ENCODE measurements at places on chromosomes 1 and 21. TPM values are rescaled to one million over a fixed set of nuclear protein-coding genes. Genes with fewer than 3 reads are reported as not detected.

GRCh38 chr1:110915804-110916203, 42.9 kb downstream of the CD53 start:
- DNase-seq: no peak

Gene KIAA0040
- total RNA-seq: 8.7 TPM

DNA sequence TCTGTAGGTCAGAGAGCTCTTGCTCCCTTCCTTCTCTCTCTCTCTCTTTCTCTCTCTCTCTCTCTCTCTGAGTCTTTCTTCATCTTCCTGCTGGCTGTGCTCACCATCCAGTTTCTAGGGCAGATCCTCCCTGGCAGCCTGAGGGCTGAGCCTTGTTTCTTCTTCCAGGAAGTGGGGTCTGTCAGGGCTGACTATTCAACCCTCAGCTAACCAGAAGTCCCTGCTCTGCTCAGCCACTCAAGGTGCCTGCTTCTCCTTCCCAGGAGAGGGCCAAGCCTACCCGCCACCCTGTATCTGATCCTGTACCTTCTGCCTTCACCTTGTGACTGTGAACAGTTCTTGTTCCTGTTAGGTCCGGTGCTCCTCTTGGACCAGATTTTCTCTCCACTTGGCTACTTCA, 107.6 kb upstream of the ETV3 start:
- no peak for DNase-seq

Gene KDM5B
- 183 TPM for total RNA-seq

Gene IKBKE
- 13.6 TPM for total RNA-seq

Gene ST6GALNAC3
- total RNA-seq: 0.50 TPM

Gene MAP3K21
- 24.8 TPM for total RNA-seq

- DNase-seq: peak; percentile 66
Observed at GRCh38 chr1:64515427-64515826, 45.5 kb downstream of the CACHD1 start.

Gene SPATA1
- total RNA-seq: not detected

- no peak for DNase-seq
Observed at GRCh38 chr1:236952246-236953003, 51.8 kb downstream of the MT1HL1 start.

GRCh38 chr1:230824551-230824918, 43.8 kb downstream of the C1orf198 start:
- no peak for DNase-seq

DNA sequence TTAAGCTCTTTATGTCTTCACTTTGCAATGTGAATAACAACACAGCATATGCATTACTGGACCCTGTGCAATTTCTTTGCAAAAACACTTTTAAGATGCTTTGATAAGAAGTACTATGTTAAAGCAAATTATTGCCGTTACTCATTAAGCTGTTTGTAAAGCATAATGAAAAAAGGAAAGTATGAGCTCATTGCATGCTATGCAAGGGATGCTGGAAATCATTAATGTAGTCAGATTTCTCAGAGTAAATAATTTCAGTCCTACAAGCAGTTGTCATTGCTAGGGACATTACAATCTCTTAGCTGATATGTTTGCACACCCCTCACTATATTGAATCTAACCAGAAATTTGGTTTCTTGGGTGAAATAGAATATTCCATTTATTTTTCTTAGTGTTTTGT, 982.5 kb upstream of the ADGRL2 start:
- DNase-seq: peak; percentile 68

DNA sequence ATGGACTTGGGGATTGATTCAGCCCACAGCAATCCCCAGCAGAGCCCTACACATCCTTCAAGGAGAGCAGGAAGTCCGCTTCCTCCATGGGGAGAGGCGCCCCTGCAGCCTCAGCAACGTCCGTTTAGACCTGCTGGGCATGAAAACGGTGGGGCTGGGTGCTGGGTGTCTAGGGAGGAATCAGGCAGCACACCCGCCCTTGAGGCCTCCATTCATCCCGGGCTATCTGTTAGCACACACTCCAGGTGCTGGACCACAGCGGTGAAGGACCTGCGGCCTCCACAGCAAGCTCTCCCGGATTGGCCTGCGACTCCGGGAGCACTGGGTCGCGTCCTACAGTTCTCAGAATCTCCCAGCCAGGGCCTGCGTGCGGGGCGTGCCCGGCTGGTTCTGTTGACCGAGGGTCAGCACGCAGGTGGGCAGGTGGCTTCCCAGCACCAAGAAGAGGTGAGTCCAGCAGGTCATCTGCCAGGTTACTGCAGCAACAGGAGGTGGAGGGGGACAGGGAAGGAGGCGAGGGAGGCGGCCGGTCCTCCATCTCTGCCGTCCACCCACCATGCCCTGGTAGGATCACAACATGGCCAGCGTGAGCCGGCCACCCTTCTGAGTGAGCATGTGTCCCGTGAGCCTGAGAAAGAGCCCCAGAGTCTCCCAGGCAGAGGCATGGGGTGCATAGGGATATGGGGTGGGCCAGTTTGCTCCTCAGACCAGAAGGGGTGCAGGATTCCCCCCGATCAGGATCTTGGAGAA, 96.6 kb downstream of the RIPK4 start:
- DNase-seq: no peak

Gene BRDT
- not detected for total RNA-seq

- DNase-seq: peak; percentile 69
Observed at GRCh38 chr1:229070168-229070567, 200.7 kb upstream of the RAB4A start.

DNA sequence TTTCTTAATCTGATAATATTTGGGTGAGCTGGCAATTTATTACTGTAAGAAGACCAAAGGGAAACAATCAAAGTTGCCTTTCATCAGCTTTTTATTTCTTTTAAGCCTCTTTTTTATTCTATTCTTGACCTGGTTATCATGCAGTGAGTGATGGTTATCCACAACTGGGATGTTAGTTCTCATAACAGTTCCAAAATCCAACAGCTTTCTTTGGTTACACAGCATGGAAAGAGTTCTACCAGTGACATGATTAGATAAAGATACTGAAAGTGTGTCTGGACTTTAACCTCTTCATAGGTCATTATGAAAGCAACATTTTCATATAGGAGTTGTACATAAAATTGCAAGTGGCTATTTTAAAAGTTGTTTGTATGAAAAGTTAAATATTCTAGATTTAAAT, 163.0 kb downstream of the SYT2 start:
- DNase-seq: no peak

Gene ARHGEF11
- total RNA-seq: 31.4 TPM

- DNase-seq: no peak
Observed at GRCh38 chr1:25523542-25523941, 19.9 kb upstream of the LDLRAP1 start.

Gene ZCCHC17
- total RNA-seq: 68.8 TPM

Gene TFF3
- total RNA-seq: 0.87 TPM

GRCh38 chr1:30675761-30676160, 47.6 kb downstream of the MATN1 start:
- peak; percentile 55 for DNase-seq

- DNase-seq: peak; percentile 96
Observed at GRCh38 chr1:85325920-85326319, 49.5 kb upstream of the BCL10 start.

GRCh38 chr1:195754874-195755273, 853.4 kb downstream of the KCNT2 start:
- peak; percentile 4 for DNase-seq

GRCh38 chr1:198199105-198199504, 42.3 kb downstream of the NEK7 start:
- no peak for DNase-seq

GRCh38 chr1:23899070-23899469, 14.1 kb downstream of the CNR2 start:
- no peak for DNase-seq

DNA sequence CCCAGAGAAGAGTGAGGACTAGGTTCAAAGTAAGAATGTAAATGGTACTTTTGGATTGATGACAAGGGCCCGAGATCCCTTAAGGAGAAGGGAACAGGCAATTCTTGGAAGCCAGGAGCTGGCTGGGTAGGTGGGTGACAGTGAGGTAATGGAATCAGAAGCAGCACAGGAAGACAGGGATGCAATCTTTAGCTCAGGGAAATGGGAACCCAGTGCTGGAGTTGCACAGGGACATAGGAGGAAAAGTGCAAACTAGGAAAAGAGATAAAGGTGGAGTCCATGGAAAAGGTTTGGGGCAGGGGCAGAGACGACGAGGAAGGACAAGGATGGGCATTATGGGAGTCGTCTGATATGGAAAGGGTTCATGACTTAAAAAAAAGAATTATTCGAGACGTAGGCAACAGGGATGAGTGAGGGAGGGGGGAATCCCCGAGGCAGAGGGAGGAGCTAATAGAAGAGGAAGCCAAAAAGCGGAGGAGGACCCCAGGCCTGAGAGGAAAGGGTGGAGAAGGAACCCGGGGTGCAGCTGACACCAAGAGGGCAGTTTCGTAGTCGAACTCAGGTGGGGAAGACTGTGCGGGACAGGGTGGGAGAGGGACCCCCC, 495 bp downstream of the PI4KB start:
- no peak for DNase-seq

DNA sequence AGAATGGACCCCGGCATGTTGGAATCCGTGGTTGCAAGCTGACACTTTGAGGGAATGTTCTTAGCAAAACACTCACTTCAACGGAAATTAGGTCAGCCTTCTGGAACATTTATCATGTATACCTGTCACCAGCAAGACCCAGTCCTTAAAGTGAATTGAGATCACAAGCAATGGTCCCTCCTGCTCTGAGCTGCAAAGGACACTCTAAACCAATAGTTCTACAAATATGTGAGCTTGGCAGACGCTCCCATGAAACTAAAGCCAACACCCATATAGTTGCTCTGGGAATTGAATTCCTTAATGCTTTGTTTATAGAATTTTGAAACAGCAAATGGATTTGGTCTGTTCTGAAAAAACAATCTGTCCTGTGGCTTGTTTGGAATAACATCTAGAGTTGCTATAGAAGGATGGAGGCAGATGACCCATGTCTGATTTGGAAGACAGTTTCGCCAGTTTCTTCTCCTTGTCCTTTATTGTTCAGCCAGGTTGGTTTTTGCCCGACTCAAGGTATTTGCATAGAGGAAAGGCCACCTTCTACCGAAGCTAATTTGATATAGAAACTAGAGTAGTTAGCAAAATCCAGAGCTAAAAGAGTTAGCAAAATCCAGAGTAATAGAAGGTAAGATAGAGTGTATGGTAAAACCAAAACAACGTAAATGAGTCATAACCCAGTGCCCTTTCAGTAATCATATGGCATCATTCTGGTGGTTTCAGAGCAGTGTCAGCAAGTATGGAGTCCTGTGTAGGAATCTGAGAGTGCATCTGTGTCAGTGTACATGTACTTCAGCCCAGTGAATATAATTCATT, 236.2 kb downstream of the NFIA start:
- peak; percentile 63 for DNase-seq

Gene C4BPA
- total RNA-seq: not detected

DNA sequence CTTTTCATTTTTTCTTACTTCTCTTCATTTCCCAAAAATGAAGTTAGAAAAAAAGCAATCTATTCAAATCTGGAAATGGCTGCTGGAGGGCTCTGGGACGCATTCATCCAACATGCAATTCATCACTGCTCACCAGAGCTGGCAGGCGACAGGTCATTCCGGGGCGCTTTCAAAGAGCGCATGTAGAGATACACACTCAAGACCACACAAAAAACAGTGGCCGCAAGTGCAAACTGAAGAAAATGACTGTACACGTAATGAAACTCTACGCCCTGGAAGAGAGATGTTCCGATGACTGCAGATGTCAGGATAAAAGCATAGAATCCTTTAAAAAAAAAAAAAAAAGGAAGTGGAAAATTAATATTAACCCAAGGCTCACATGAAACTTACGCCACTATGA, 15.5 kb downstream of the LBR start:
- DNase-seq: no peak

DNA sequence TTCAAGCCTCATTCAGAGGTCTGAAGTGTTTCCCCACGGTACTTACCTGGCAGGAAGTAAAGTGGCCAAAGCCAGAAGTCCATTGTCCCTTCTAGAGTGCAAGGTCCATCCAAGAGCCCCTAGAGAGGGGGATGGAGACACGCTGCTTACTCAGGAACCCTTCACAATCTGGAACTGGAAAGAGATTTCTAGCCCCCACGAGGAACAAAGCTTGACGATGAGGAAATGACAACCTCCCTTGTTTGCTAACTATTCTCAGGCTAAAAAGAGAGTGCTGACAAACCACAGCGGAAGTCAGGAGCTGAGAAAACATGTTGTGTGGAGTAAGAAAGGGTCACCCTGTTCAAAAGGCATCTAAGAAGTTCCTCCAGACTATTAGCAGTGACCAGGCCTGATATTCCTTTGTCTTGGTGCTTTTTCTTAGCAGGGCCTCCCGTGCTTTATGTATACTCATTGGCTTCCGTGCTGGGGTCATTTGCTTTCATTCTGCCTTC, at the start of gene FCMR:
Gene FCMR (minus strand): TSS at position 170 of the 494 bp plus-strand sequence. CDS start 87 bp downstream, at position 83.
- no peak for DNase-seq

GRCh38 chr1:155001675-155002463, 733 bp upstream of the ZBTB7B start:
- peak; percentile 94 for DNase-seq

GRCh38 chr1:101260556-101261350, 23.9 kb downstream of the S1PR1 start:
- DNase-seq: peak; percentile 16

- DNase-seq: no peak
Observed at GRCh38 chr21:34557261-34557660, 45.3 kb upstream of the KCNE1 start.

GRCh38 chr1:156509424-156510034, 9.0 kb upstream of the MEF2D start:
- DNase-seq: no peak

DNA sequence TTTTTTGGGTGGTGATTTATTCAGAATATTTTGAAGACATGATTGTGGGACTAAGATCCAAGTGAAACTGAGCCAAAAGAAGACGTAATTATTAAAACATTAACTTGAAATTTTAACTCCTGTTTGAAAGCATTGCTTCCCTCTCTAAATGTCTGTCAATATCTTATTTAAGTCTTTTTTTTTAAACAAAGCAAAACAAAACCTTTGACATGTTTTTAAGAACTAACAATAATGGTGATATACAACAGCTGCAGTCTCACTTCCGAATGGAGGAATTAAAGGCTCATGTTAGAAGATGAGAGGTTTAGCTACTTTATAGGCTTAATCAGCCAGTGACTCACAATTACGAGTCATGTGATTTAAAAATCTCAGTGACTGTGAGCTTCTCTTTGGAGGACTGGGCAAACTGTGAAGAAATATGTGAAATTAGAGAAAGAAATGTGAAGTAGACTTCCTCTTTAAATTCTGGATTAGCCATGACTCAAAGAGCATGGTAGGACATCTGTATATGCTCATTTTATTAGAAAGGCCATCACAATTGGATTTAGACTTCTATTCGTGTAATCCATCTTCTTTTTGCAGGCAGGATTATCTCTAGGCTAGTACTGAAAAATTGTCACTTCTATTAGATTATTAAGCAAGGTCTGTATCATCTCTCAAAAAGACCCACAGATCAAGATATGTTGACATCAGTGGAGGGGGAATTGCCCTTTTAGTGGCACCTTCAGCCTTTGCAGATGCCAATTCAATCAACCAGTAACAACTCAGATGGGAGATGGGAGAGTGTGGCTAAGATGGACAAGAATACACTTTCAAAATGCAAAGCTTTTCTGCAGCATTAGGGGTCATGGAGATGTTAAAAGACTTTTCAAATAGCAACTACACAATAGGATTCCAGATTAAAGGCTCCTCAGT, 28.7 kb downstream of the KCNA3 start:
- DNase-seq: peak; percentile 31

GRCh38 chr1:178739285-178740045, 14.4 kb downstream of the RALGPS2 start:
- DNase-seq: peak; percentile 54

Data from renal cortical epithelial cell (primary cell).